ENCODE measurements at places on chromosomes 6 and 20.

GRCh38 chr20:57369596-57369995 is 18.5 kb downstream of the RAE1 start:
- no peaks in the 10 kb centered on the region for H3K27me3 ChIP-seq
- H3K4me1 ChIP-seq: no peaks in the 10 kb centered on the region
- H3K36me3 ChIP-seq: peaks cover 62% of the 10 kb centered on the region
- no peak overlapping the region for H3K27ac ChIP-seq
- H3K4me3 ChIP-seq: no peak overlapping the region

GRCh38 chr6:38177882-38178583 is 358.5 kb downstream of the ZFAND3 start:
- DNase-seq: no peak
- no peak overlapping the region for H3K4me3 ChIP-seq
- no peaks in the 10 kb centered on the region for H3K36me3 ChIP-seq
- no peak overlapping the region for H3K27ac ChIP-seq
- no peaks in the 10 kb centered on the region for H3K27me3 ChIP-seq

GRCh38 chr20:32155017-32155981 is 45.8 kb downstream of the TM9SF4 start:
- DNase-seq: peak; percentile 63
- no peak overlapping the region for H3K4me3 ChIP-seq
- peaks cover 6% of the 10 kb centered on the region for H3K4me1 ChIP-seq
- H3K36me3 ChIP-seq: peaks cover 38% of the 10 kb centered on the region

DNA sequence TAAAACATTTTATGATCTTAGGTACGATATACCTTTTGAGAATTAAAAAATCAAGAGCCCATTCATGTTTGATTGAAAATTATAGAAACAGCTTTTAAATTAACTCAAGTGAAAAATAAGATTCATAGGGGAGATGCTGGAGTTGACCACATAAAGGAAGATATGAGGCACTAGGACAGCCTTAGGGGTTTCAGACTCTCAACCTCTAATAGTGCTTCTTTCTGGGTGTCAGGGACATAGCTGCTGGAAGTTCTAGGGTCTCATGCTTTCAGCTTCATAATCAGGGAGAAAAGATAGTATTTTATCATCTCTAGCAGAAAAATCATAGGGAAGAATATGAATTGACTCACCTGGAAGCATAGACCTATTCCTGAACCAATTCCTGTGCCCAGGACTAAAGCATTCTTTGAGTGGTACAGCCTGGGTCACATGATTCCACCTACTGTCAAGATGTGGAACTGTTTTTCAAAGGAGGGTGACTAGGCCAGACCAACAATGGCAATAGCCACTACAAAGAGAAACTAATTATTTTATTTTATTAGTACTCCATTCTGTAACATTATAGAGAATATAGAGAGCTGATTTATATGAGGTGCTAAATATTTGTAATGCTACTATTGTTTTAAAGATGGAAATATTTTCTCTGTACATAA is 27.8 kb upstream of the CENPW start:
- H3K27me3 ChIP-seq: no peaks in the 10 kb centered on the region
- no peak overlapping the region for H3K4me3 ChIP-seq
- no peak for DNase-seq
- no peaks in the 10 kb centered on the region for H3K36me3 ChIP-seq
- no peak overlapping the region for H3K27ac ChIP-seq

GRCh38 chr20:10090588-10091166 is 55.9 kb downstream of the ANKEF1 start:
- H3K27me3 ChIP-seq: no peaks in the 10 kb centered on the region
- no peaks in the 10 kb centered on the region for H3K4me1 ChIP-seq
- H3K4me3 ChIP-seq: no peak overlapping the region
- DNase-seq: peak; percentile 65
- H3K36me3 ChIP-seq: no peaks in the 10 kb centered on the region

DNA sequence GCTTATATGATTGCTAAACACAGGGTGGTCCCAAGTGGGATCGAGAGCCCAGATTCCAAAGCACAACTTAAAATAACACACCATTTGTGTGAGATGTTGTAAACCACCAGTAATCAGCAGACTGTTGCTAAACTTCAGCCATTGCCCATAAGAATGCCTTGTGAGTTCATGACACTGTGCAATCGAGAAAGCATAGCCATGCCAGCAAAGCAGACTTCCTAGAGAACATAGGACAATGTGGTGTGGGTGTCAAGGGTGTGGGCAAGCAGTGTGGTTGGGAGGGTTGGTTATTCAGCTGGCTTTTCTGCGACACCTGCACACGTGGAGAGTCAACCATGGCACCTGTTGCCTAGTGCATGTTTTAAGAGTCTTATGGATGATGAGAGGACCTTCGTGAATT is 16.1 kb upstream of the CALHM6 start:
- peaks cover 21% of the 10 kb centered on the region for H3K4me1 ChIP-seq
- H3K4me3 ChIP-seq: no peak overlapping the region
- no peak overlapping the region for H3K27ac ChIP-seq
- no peak for DNase-seq
- H3K27me3 ChIP-seq: no peaks in the 10 kb centered on the region

DNA sequence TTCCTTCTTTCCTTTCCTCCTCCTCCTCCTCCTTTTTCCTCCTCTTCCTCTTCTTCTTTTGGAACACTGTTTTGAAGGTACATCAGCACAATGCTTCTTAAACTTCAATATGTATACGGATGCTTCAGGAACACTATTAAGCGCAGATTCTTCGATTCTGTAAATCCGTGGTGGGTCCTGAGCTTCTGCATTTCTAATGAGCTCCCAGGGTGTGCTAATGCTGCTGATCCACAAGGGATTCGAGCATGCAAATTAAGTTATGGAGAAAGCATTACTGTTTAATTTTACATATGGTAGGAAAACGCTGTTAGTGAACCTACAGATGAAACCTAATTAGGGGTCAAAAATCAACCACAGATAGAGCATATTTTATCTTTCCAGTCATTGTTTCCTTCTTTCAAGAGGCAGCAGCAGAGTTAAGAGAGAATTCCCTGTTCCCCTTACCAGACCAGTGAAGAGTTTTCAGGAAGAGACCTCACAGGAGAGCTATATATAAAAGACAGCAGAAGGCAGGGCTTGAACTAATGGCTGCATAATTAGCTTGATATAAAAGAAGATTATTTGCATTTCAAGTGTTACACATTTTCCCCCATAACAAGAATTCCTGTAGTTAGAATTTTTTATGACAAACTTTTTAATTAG is 47.2 kb downstream of the KIF13A start:
- no peaks in the 10 kb centered on the region for H3K27me3 ChIP-seq
- H3K36me3 ChIP-seq: no peaks in the 10 kb centered on the region
- H3K27ac ChIP-seq: no peak overlapping the region

GRCh38 chr6:82364087-82365015 is 734 bp downstream of the TPBG start:
- H3K27me3 ChIP-seq: no peaks in the 10 kb centered on the region
- peak overlapping the region; percentile 75 for H3K4me3 ChIP-seq
- H3K36me3 ChIP-seq: peaks cover 17% of the 10 kb centered on the region
- peak; percentile 79 for DNase-seq
- H3K4me1 ChIP-seq: no peaks in the 10 kb centered on the region

GRCh38 chr6:81704700-81705099 is 47.8 kb downstream of the TENT5A start:
- H3K4me1 ChIP-seq: peaks cover 16% of the 10 kb centered on the region
- H3K27me3 ChIP-seq: no peaks in the 10 kb centered on the region
- H3K36me3 ChIP-seq: no peaks in the 10 kb centered on the region
- DNase-seq: no peak
- no peak overlapping the region for H3K27ac ChIP-seq

DNA sequence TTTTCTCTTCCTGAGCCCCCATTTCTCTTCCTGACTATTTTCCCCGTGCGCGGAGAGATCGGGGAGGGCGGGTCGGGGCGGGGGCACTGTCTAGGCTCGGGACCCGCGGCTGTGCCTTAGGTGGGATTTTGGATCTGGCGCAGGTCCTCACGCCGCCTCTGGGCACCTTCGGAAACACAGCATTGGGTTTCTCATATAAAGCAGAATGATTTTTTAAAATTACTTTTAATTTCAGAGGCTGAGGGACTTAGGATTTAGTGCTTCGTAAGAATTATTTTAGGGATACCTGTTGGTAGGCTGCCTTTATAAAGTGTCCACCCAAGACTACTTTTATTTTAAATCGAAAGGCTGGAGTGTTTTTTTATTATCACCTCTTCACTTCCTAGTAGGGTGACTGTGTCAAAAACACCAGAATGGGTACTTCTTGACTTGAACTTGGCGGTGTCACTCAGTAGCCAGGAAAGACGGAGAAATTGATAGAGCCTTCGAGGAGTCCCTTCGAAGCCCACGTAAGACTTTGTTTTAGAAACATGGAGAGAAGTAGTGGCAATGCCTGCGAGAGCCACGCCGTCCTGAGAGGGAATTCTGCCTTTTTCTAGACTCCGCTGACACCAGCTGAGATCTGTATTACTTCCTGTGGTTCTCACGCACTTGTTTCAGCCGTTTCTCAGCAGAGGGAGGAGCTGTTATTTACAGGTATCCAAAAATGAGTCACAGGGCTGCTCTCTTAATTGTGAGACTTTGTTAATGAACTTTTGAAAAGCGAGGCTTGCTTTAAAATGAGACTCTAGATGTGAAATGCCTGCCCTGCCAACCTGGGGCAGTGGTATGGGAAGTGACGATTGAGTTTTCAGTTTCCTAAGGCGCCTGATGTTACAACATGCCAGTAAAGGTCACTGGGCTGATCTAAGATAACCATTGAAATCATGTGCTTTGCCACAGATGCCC is 667 bp downstream of the STX11 start:
- H3K27ac ChIP-seq: peak overlapping the region; percentile 31
- peaks cover 4% of the 10 kb centered on the region for H3K4me1 ChIP-seq
- no peaks in the 10 kb centered on the region for H3K36me3 ChIP-seq
- peak overlapping the region; percentile 73 for H3K4me3 ChIP-seq
- DNase-seq: peak; percentile 67

GRCh38 chr20:19851861-19852260 is 93.8 kb downstream of the RIN2 start:
- H3K27me3 ChIP-seq: no peaks in the 10 kb centered on the region
- H3K4me1 ChIP-seq: peaks cover 12% of the 10 kb centered on the region
- H3K27ac ChIP-seq: no peak overlapping the region
- no peak overlapping the region for H3K4me3 ChIP-seq
- no peaks in the 10 kb centered on the region for H3K36me3 ChIP-seq

- H3K27ac ChIP-seq: peak overlapping the region; percentile 98
- H3K4me1 ChIP-seq: peaks cover 12% of the 10 kb centered on the region
- H3K27me3 ChIP-seq: no peaks in the 10 kb centered on the region
- H3K36me3 ChIP-seq: no peaks in the 10 kb centered on the region
Measured at GRCh38 chr6:21538186-21538798, 55.3 kb upstream of the SOX4 start.

DNA sequence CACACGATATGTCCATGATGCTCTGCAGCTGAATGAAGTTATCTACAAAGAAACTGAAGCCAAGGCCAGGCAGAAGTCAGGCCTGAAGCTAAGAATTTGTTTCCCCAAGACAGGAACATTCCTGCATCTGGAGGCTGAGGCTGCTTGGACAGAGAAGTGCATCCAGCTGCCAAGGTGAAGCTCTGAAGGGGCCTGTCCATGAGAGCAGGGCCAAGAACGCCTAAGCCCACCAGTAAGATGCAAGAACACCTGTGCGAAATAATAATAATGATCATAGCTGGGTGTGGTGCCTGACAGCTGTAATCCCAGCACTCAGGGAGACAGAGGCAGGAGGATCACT is 37.7 kb upstream of the B4GALT5 start:
- H3K27me3 ChIP-seq: peaks cover 4% of the 10 kb centered on the region
- no peak for DNase-seq
- no peaks in the 10 kb centered on the region for H3K4me1 ChIP-seq

DNA sequence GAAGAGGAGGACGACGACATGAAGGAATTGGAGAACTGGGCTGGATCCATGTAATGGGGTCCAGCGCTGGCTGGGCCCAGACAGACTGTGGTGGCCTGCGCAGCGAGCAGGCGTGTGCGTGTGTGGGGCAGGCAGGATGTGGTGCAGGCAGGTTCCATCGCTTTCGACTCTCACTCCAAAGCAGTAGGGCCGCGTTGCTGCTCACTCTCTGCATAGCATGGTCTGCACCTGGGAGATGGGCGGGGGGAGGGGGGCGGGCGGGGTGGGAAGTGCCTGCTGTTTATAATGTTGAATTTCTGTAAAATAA is 42.3 kb downstream of the CHMP4B start:
- H3K4me3 ChIP-seq: no peak overlapping the region
- no peak overlapping the region for H3K27ac ChIP-seq
- no peaks in the 10 kb centered on the region for H3K27me3 ChIP-seq
- peaks cover 41% of the 10 kb centered on the region for H3K36me3 ChIP-seq
- no peaks in the 10 kb centered on the region for H3K4me1 ChIP-seq
- DNase-seq: no peak

DNA sequence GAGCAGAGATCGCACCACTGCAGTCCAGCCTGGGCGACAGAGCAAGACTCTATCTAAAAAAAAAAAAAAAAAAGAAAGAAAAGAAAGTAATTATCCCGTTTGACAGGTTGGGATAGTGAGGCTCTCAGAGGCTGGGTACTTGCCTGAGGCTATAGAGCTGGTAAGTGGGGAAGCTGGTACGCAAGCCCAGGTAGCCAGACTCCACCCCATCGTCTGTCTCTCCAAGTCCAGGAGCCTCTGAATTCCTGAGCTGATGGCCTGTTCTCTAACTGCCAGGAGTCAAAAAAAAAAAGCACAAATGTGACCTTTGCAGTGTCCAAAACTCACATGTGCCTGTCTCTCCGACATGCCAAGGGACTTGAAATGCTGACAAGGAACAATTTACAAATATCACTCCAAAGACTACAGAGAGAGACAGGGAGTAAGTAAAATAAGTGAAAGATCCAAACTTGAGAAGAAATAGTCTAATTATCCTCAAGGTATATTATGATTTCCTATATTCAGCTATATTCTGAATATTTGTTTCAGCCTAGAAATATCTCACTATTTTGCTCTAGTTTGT is 109.1 kb upstream of the SCAF8 start:
- no peak overlapping the region for H3K4me3 ChIP-seq
- H3K4me1 ChIP-seq: no peaks in the 10 kb centered on the region
- DNase-seq: no peak
- no peak overlapping the region for H3K27ac ChIP-seq
- H3K36me3 ChIP-seq: no peaks in the 10 kb centered on the region

DNA sequence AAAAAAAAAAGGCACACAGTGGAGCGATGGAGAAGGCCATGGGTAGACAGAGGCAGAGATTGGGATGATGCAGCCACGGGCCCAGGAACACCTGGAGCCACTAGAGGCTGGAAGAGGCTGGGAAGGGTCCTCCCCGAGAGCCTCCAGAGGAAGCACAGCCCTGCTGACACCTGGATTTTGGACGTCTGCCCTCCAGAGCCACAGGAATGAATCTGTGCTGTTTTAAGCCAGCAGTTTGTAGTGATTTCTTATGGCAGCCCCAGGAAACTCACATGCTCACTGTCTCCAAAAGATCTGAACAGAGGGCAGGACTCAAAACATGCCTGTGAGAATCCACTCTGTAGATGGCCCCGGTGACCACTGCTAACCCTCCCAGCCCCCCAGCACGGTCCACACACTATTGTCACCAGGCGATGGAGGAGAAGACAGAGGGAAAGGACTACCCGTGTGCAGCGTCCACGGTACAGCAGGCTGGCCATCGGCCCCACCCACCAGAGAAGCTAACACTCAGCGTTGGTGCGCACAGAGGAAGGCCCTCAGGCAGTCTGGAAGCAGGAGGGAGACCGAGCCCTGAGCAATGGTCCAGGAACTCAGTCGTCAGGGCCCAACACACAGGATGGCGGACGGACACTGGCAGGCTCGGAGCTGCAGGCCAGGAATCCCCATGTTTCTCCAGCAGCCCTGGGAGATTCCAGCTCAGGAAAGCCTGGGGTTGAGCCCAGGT is 99.7 kb downstream of the BMP7 start:
- peaks cover 4% of the 10 kb centered on the region for H3K36me3 ChIP-seq
- H3K27me3 ChIP-seq: no peaks in the 10 kb centered on the region
- peak overlapping the region; percentile 96 for H3K27ac ChIP-seq
- no peak for DNase-seq

- DNase-seq: peak; percentile 19
- peaks cover 23% of the 10 kb centered on the region for H3K36me3 ChIP-seq
- no peaks in the 10 kb centered on the region for H3K27me3 ChIP-seq
- H3K27ac ChIP-seq: no peak overlapping the region
- H3K4me1 ChIP-seq: no peaks in the 10 kb centered on the region
Measured at GRCh38 chr6:85537055-85537494, 56.6 kb downstream of the SNX14 start.
